Bronchial epithelial cell (primary cell): ENCODE measurements at places on chromosomes 5 and 9. TPM values are rescaled to one million over a fixed set of nuclear protein-coding genes. Genes with fewer than 3 reads are reported as not detected.

DNA sequence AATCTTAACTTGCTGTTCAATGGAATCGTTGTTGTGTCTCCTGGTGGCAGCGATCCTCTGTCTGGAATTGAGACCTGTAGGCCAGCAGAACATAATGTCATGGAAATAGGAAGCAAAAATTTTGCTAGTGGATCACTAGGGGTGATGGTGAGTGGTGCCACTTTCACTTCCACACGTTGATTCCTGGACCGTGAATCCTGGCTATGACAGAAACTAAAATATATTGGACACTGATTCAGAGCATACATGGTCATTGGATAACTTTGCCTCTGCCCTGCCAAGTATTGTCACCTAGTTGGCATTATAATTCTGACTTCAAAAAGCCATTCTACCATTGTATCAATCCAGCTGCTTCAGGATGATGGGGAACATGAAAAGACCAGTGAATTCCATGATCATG is 353.2 kb downstream of the IRX1 start:
- DNase-seq = no peak

HAVCR2 gene
- total RNA-seq = 0.38 and 0.53 TPM in 2 replicates

DNA sequence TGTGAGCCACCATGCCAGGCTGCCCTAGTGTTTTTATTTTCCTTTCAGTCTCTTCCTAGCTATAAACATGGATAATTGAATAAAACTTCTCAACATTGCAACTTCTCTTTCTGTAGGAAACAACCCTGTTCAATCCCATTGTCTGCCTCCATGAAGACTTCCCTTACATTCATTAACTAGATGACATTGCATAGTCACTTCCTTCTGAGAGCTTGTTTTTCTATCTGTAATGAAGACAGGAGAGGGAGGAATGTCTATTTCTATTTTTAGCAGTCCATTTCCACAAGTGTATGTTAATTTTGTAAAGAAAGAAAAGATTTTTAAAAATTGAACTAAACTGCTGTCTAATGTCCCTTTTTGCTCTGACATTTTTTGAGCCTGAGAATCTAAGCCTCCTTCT is 55.6 kb upstream of the MELK start:
- DNase-seq = no peak

DNA sequence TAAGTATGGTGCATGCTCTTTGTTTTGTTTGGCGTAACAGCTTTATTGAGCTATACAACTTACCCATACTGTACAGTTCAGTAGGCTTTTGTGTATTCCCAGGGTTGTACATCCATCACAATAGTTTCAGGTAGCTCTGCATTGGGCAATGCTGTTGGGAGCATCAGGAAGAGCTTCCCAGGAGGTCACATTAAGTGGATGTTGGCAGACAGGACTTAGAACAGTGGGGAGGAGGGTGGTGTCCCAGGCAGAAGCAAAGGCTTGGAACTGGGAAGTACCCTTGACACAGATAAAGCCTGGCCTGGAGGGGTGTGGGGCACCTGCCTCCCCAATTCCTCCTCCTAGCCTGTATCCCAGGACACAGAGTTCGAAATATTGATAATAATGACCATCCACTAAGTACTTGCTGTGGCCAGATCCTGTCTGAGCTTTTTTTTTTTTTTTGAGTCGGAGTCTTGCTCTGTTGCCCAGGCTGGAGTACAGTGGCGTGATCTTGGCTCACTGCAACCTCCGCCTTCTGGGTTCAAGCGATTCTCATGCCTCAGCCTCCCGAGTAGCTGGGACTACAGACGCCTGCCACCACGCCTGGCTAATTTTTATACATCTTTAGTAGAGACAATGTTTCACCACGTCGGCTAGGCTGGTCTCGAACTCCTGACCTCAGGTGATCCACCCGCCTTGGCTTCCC is 1.3 kb downstream of the BBLN start:
- DNase-seq = no peak

DNA sequence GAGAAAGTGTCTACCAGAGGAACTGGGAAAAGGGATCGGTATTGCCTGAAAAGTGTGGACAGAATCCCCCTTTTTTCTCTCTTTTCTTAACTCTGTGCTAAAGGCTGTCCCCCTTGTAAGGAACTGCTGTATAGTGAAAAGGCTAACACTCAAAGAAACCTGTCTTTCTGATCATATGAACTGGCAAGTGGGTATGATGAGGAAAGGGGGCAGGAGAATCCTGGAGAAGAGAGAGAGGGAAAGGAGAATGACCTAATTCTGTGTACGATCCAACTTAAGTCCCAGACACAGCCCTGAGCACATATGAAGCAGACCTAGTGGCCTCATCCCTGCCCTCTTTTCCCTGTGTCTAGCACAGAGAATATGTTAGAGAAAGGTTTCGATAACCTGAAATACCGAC is 967 bp downstream of the ANKRD31 start:
- DNase-seq = no peak

DNA sequence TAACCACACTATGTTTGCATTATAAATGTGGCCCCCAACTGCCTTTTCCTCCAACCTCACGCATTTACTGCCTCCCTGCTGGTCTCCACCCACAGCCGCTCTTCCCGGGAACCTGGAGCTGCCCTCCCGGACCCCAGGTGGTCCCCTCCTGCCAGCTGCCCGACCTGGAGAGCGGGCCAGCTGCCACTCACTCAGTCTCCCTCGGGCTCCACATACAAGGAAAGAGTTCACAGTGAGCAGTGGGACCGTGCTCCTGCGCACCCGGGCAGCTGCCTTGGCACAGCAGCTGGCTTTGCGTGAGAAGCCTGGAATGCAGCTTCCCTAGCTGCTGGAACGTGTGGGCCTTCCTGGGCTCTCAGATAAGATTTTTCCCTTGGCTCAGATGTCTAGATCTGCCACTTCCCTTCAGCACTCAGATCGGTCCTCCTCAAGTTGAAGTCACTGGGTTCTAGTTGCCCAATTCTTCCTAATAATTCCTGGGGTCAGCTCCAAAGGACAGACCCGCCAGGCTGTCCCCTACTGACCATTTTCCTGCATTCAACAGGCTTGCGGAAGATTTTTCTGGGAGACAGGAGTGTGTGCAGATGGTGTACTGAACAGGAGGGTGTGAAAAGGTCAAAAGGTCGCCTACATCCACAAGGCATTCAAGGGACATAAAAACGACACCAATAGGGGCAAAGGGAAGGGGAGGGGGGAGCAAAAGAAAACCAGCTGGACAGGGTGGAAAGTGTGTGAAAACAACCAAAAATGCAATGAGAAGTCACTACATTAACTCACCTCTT is 69.1 kb downstream of the MYO10 start:
- no peak for DNase-seq

DNA sequence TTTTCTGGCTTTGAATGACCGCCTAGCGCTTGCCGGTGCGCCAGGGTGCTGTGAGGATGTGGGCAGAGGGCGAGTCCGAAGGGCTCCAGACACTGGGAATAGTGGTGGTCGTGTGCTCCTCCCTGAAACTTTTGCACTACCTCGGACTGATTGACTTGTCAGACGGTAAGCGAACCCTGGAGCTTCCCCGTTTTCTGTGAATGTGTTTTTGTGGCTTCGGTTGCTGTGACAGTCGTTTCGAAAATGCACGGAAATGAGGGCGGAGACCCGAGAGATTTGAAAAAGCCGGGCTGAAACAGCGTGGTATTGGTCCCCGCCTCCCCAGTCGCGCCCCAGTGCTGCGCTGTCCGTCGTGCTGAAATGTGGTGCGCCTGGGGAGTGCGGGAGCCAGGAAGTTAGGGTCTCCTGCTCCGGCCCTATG is 102.5 kb upstream of the GABRP start:
- peak; percentile 17 for DNase-seq

DNA sequence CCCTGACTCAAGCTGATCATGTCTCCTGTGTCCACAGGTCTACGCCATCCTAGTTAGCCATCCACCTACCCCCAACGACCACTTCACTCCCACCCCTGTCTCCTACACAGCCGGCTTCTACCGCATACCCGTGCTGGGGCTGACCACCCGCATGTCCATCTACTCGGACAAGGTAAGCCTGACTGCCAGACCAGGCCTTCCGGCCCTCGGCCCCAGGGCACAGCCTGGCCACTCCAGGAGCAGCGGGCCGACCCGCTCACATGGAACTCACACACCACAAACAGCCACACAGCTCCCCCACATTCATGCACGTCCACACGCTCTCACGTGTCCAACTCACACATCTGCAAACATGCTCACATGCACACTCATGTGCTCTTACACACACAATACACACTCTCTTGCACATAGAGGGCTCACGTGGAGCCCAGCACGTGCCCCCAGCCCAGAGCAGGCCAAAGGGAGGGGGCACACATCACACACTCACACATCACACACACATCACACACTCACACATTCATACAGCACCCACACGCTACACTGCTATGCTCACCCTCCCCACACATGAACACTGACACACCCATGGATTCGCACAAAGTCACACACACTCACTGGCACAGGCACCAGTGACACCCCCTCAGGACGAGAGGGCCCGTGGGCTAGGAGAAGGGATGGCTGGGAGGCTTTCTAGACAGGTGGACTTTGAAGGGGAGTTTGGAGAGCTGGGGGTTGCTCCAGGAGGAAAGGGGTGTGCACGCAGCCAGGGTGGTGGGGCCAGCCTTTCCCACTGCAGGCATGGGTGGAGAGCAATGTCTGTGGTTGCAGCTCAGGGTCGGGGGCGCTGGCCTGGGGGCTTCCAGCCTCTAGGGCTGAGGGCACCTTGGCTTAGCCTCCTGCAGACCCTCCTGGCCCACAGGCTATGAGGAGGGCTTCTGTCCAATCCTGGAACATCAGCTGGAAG is 3.3 kb downstream of the GRIN1 start:
- DNase-seq = no peak

DNA sequence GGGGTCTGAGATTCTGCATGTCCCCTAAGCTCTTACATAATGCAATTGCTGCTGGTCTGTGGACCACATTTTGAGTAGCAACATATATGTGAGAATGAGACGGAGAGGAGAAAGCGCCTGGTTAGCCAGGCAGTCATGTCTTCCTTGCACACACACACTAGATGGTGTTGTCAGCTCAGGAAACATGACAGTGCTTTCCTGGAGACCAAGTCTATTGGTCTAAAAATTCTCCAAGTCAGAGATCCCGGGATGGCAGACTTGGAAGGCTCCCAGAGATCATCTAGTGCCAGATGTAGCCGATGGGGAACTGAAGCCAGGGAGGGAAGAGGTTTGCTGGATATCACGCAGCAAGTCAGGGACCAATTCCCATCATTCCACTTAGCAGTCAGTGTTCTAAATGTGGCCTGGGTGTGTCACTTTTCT is 53.4 kb downstream of the GALNT12 start:
- DNase-seq = peak; percentile 36

GRCh38 chr9:91951944-91952520 is 2.0 kb upstream of the ROR2 start:
- DNase-seq = no peak

DNA sequence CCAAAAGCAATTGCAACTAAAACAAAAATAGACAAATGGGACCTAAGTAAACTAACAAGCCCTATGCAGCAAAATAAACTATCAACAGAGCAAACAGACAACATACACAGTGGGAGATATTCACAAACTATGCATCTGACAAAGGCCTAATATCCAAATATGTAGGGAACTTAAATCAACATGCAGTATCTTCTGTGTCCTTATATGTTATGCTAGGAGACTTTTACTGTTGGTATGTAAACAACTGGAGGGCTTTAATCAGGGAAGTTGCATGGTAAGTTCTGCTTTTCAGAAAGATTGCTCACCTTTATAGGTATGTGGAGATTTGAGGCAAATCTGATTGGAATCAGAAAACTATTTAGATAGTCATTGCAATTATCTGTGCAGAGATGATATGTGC is 461.2 kb upstream of the RIOK2 start:
- no peak for DNase-seq

DNA sequence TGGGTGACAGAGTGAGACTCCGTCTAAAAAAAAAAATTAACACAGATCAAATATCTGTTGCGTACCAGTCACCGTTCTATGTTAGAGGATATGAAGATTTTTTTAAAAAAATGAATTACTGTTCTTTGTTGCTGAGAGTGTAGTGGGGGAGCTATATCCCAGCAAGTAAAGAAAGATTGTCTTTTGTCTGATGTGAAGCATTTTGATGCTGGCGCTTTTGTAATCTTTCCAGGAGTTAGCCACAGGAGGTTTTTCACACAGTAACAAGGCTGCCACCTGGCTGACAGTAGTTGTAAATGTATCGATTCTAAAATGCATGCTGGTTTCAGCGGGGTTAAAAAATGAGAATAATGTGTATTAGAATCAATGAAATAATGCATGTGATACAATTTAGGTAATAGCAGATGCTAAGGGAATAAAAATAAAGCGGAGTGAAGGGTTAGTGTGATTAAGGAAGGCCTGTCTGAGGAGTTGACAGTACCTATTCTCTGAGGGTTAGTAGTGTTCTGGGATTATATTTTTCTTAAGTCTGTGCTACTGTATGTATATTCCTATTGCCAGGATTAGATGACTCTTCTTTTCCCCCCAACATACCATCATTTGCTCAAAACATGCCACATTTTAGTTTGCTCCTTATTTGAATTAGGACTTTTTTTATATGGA is 3.4 kb downstream of the LMNB1 start:
- DNase-seq = peak; percentile 50

DDX46 gene
- total RNA-seq = 10.8 and 14.0 TPM in 2 replicates

- DNase-seq = no peak
Observed at GRCh38 chr5:173716058-173716682, 99.7 kb upstream of the BOD1 start.

DNA sequence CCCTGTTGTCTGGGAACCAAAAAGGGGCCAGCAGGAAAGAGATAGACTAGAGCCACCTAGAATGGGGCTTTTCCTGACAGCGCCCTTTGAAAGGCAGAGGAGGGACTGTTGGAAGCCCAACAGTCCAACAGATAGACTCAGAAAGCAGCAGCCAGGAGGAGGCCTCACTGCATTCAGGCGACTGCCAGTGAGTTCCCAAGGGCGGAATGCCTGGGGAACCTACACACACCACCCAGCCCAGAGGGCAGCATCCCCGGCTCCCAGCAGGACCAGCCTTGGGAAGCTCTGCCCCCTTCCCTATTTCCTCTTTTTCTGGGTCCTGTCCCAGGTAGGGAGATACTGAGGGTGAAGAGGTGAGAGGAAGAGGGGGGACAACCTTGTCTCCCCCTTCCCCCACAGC is 192.4 kb upstream of the KLF4 start:
- no peak for DNase-seq

OR1J2 gene
- total RNA-seq = not detected in 2 replicates

- no peak for DNase-seq
Observed at GRCh38 chr5:117759849-117760499, 1185.4 kb upstream of the SEMA6A start.

- no peak for DNase-seq
Observed at GRCh38 chr5:52690236-52690768, 97.4 kb upstream of the ITGA1 start.

GRCh38 chr9:94804316-94804715 is 77.8 kb downstream of the AOPEP start:
- DNase-seq = no peak

DNA sequence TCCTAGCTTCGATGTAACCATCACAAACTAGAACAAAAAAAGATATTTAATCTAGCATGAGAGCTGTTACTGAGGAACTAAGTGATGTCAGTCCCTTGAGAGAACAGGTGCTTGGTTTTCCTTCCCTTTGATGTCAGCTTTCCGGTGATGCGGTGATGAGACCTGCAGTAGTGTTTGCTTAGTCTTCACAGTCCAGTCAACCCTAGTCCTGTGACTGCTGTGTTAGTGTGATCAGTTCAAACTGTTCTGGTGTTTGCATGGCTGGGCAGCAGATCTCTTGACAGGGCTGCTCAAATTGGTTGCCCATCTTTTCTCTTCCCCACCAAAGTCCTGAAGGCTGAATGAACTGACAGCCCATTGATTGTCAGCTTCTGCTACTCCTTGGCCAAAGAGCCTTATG is 608.6 kb upstream of the DAB2 start:
- DNase-seq = no peak
